ENCODE measurements at places on chromosomes 5 and 9.

- no peak for DNase-seq
Measured at GRCh38 chr5:68041293-68041692, 174.3 kb upstream of the PIK3R1 start.

GRCh38 chr5:36150676-36151433 is 832 bp downstream of the LMBRD2 start:
- peak; percentile 38 for DNase-seq

- no peak for DNase-seq
Measured at GRCh38 chr5:150587856-150588595, 52.4 kb upstream of the SYNPO start.

DNA sequence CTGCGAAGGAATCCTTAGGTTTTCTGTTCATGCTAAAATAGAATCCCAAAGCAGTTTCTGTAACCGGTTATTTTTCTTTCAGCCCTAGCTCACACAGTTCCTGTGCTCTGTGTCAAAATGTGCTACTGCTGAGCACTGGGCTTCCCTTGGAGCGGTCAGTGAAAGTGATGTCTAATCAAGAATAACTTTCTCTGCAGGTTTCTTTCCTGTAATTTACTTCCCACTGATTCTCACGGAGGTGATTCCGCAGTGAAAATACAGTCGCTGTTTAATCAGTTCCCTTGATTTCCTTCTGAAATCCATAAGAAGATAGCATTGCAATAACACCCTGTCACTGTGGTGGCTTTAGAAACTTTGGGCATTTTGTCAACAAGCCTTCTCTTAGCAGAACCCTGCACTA is 112.0 kb upstream of the ISL1 start:
- no peak for DNase-seq

DNA sequence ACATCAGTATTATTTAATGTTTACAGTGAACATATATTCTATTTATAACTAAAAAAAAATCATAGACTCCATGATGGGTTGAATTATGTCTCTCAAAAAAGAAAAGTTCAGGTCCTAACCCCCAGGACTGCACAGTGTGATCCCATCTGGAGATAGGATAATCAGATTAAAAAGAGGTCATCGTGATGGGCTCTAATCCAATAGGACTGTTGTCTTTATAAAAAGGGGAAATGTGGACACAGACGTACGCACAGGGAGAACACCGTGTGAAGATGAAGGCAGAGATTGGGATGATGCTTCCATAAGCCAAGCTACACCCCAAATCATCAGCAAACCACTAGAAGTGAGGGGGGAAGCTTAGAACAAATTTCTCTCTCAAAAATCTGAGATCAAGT is 221.4 kb downstream of the SNX18 start:
- no peak for DNase-seq

- no peak for DNase-seq
Measured at GRCh38 chr5:68054638-68055037, 160.9 kb upstream of the PIK3R1 start.
